Endodermal cell (in vitro differentiated cells): ENCODE measurements at places on chromosomes 5 and 9.
A peak's percentile ranks its signal among the peaks of the same experiment; 100 is the strongest.

GRCh38 chr9:125630436-125630835, 76.6 kb downstream of the MAPKAP1 start:
- no peaks in the 10 kb centered on the region for H3K27me3 ChIP-seq
- no peak overlapping the region for H3K4me3 ChIP-seq
- H3K4me1 ChIP-seq = peaks cover 17% of the 10 kb centered on the region
- no peak overlapping the region for H3K27ac ChIP-seq
- no peak for DNase-seq
- no peaks in the 10 kb centered on the region for H3K36me3 ChIP-seq

DNA sequence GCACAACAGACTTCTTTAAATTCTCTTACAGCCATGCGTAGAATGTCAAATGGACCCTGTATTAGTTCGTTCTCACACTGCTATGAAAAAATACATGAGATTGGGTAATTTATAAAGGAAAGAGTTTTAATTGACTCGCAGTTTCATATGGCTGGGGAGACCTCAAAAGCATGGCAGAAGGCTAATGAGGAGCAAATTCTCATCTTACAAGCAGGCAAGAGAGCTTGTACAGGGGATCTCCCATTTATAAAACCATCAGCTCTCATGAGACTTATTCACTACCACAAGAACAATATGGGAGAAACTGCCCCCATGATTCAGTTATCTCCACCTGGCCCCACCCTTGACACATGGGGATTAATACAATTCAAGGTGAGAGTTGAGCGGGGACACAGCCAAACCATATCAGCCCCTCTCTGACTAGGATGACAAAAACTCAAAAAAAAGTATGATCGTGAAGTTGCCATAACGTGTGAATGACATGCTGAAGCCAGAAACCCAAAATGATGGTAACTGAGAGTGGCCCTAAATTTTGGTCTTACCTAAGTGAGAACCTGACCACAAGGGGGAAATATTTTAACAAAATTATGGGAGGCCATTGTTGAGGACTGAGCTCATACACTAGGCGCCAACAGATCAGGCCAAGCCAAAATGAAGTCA, 17.5 kb upstream of the TEX10 start:
- H3K27ac ChIP-seq = no peak overlapping the region
- no peaks in the 10 kb centered on the region for H3K27me3 ChIP-seq
- no peak for DNase-seq

GRCh38 chr5:151357097-151357496, 9.7 kb upstream of the SLC36A2 start:
- no peaks in the 10 kb centered on the region for H3K36me3 ChIP-seq
- no peaks in the 10 kb centered on the region for H3K27me3 ChIP-seq
- H3K4me3 ChIP-seq = peak overlapping the region; percentile 8
- H3K4me1 ChIP-seq = peaks cover 3% of the 10 kb centered on the region
- H3K27ac ChIP-seq = no peak overlapping the region

GRCh38 chr9:11025775-11026174, 413.0 kb upstream of the PTPRD start:
- H3K4me3 ChIP-seq = no peak overlapping the region
- H3K27ac ChIP-seq = no peak overlapping the region
- no peaks in the 10 kb centered on the region for H3K4me1 ChIP-seq
- no peaks in the 10 kb centered on the region for H3K27me3 ChIP-seq

DNA sequence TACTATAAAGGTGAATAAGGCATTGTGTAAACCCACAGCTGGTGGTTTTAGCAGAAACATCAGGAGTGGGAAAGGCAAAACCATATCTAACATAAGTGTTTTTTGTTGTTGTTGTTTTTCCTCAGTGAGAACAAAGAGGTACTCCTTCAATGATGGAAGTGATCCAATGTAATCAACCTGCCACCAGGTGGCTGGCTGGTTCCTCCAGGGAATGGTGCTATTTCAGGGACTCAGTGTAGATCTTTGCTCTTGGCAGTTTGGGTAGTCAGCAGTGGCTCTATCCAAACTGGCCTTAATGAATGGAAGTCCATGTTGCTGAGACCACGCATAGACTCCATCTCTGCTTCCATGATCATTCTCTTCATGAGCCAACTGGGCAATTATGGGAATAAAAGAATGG, 10.8 kb downstream of the DMRTA1 start:
- DNase-seq = peak; percentile 80
- no peaks in the 10 kb centered on the region for H3K4me1 ChIP-seq
- peaks cover 16% of the 10 kb centered on the region for H3K36me3 ChIP-seq

GRCh38 chr5:180437336-180437735, 56.8 kb upstream of the CNOT6 start:
- no peak overlapping the region for H3K4me3 ChIP-seq
- H3K4me1 ChIP-seq = no peaks in the 10 kb centered on the region
- H3K27me3 ChIP-seq = no peaks in the 10 kb centered on the region
- no peak overlapping the region for H3K27ac ChIP-seq

- no peaks in the 10 kb centered on the region for H3K4me1 ChIP-seq
- no peak for DNase-seq
- H3K27me3 ChIP-seq = peaks cover 9% of the 10 kb centered on the region
- H3K4me3 ChIP-seq = no peak overlapping the region
- peak overlapping the region; percentile 84 for H3K27ac ChIP-seq
- no peaks in the 10 kb centered on the region for H3K36me3 ChIP-seq
These were observed 89.9 kb upstream of the PTCH1 start for GRCh38 chr9:95606489-95607350.

DNA sequence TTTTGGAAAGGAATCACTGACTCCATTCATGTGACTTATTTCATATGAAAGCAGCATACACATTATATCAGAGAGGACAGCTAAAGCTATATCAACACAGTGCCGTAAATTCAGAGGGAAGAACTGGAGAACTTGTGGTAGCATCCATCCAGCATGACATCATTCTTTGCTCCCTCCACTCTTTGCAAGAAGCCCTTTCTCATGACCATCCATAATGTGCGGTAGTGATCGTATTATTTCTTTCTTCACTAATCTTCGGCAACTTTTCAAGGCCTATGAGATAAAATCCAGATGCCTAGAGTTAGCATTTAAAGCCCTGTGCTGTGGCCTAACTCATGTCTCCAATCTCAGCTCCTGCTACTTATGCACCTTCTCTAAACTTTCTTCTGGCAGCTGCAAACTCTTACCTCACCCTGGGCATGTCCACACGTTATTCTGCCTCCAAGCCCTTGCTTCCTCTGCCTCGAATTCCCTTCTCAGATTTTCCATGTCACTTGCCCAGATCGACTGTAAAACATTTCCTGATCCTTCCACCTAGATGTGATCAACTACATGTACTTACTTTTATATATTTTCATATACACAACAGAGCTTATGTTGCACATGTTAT, 307.3 kb upstream of the SGCD start:
- no peaks in the 10 kb centered on the region for H3K27me3 ChIP-seq
- DNase-seq = no peak
- H3K4me1 ChIP-seq = no peaks in the 10 kb centered on the region
- no peak overlapping the region for H3K27ac ChIP-seq

DNA sequence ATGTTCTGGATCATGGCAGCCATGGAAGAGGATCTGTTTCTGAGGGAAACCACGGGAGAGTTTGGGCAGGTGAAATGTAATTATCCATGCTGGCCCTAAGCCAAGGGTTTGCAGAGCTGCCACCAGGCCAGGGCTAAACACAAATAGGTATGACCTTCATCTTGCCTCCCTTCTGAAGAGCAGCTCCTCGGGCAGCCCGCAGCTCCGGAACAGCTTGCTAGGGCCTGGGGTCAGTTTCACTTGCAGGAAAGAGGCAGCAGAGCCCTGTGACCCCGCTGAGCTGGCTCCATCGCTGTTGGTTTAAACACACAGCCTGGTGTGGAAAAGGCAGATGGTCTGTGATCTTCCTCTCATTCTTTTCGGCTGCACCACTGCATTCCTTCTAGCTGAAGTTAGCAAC, 141.4 kb downstream of the TMEM38B start:
- no peak overlapping the region for H3K27ac ChIP-seq
- H3K27me3 ChIP-seq = peaks cover 38% of the 10 kb centered on the region
- H3K4me3 ChIP-seq = no peak overlapping the region
- no peaks in the 10 kb centered on the region for H3K36me3 ChIP-seq
- H3K4me1 ChIP-seq = peaks cover 22% of the 10 kb centered on the region

DNA sequence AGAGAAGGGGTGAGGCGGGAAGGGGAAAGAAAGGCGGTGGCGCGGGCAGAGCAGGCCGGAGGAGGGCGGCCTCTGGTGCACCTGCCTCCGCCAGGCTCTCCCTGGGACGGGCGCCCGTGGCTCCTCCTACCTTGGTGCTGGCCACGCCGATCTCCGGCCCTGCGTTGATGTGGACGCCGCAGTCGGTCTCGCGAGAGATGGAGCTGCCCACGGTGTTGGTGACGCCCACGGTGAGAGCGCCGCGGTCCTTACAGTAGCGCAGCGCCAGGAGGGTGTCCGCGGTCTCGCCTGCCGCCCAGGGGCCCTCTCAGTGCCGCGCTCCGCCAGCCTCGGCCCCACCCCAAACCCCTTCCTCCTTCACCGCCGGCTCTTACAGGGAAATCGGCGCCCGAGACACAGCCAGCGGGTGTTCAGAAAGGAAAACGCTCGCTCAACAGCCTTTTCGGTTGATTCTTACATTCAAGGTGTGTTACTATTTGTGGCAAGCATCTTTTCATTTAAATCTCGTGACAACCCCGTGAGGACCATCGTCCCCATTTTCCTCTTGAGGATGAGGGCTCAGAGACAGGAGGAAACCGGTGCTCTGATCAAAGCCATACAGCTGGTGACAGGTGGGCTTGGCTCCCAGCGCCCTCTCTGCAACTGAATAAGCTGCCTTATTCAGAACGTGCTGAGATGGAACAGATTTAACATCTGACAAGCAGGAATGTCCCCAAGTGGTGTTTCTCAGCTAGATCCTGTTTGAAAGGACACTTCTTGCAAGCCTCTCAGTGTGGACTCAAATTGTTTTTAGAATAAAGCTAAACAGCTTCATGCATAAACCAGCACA, 22.0 kb upstream of the MAPK9 start:
- no peaks in the 10 kb centered on the region for H3K4me1 ChIP-seq
- peaks cover 35% of the 10 kb centered on the region for H3K36me3 ChIP-seq
- H3K27ac ChIP-seq = no peak overlapping the region
- H3K27me3 ChIP-seq = no peaks in the 10 kb centered on the region
- DNase-seq = no peak

DNA sequence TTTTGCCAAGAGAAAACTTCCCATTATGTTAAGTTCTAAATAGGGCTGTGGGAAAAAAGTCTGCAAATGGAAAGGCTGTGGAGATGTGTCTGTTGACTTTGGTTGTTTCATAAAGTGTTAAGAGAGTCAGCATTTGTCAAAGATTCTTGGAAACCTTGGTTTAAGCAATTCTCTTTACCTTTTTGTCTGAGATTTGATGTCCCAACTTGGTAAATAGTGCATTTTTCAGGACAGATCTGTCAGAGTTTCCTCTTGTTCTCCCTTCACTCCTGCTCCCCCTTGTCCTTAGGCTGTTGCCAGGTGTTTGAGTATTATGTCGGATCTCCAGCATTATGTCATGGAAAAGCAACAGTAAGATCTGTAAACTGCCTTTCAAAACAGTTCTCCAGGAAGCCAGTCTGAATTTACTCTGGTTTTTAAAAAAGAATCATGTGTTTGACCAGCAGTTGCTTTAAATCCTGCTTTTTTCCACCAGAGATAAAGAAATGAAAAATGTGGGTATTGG, 79.1 kb upstream of the ADAMTSL1 start:
- H3K27ac ChIP-seq = no peak overlapping the region
- no peaks in the 10 kb centered on the region for H3K36me3 ChIP-seq
- no peak for DNase-seq
- H3K4me1 ChIP-seq = peaks cover 12% of the 10 kb centered on the region
- no peak overlapping the region for H3K4me3 ChIP-seq

DNA sequence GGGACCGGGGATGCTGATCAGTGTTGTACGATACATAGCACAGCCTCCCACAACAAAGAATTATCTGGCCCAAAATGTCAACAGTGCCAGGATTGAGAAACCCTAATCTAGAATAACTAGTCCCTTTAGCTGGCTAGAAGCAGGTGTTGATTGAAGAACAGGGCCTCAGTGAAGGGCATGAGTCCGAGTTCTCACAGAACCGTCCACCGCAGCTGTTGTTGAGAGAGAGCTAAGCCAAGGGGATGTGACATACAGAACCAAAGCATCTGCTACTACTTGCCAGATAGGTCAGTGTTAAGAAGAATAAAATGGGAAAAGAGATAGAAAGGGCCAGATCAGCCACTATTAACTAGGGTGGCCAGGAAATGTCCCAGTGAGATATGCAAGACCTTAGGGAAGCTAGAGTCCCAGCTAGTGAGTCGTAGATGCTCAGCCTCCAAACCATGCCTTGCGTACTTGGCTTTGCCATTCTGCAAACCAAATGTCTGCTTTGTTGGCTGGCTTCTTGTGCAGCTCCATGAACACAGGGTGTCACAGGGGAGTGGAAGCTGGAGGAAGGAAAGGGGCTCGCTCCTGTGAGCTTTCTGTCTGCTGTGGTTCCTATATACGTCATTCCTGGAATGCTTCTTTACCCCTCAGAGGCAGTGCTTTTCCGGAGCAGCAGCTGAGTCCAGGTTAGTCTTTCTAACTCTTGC, 68.9 kb downstream of the FBXO38 start:
- no peak overlapping the region for H3K27ac ChIP-seq
- H3K36me3 ChIP-seq = no peaks in the 10 kb centered on the region
- H3K27me3 ChIP-seq = peaks cover 58% of the 10 kb centered on the region
- no peak overlapping the region for H3K4me3 ChIP-seq
- no peak for DNase-seq

DNA sequence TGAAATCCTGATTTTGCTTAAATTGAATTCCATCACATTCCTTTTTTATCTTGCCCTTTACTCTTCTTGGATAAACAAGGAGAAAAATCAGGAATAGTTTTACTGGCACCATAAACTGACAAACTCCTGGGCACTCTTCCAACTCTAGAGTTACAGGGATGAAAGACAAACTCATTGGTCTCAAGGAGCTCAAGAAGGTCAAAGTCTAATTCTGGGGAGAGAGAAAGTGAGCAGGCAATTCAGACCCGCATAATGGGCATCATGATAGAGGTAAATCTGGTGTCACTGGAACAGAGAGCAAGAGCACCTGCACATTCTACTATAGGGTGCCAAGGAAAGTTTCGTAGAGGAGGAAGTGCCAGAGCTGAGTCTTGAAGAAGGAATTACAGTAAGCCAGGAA, 64.8 kb downstream of the GRIN3A start:
- no peaks in the 10 kb centered on the region for H3K27me3 ChIP-seq
- H3K27ac ChIP-seq = no peak overlapping the region
- no peak overlapping the region for H3K4me3 ChIP-seq
- DNase-seq = no peak

DNA sequence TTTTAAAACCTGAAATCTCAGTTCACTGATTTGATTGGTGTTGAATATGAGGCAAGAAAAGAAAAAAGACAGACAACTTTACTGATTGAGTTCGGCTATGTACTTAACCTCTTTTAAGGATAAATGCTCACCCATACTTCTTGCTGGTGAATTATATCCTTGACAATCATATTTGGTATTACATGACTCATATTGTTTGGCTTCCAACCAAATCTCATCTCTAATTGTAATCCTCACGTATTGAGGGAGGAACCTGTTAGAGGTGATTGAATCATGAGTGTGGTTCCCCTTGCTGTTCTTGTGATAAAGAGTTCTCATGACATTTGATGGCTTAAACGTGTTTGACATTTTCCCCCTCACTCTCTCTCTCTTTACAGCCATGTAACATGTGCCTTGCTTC, 255.6 kb upstream of the IZUMO3 start:
- DNase-seq = no peak
- no peak overlapping the region for H3K27ac ChIP-seq
- H3K27me3 ChIP-seq = no peaks in the 10 kb centered on the region
- no peaks in the 10 kb centered on the region for H3K4me1 ChIP-seq
- H3K4me3 ChIP-seq = no peak overlapping the region
- no peaks in the 10 kb centered on the region for H3K36me3 ChIP-seq

- H3K4me1 ChIP-seq = peaks cover 5% of the 10 kb centered on the region
- no peak overlapping the region for H3K27ac ChIP-seq
These were observed 188.1 kb upstream of the DMRT1 start for GRCh38 chr9:653421-653820.

GRCh38 chr5:112917453-112917995, 4.5 kb downstream of the REEP5 start:
- H3K27ac ChIP-seq = no peak overlapping the region
- peak; percentile 73 for DNase-seq
- H3K36me3 ChIP-seq = peaks cover 48% of the 10 kb centered on the region
- no peak overlapping the region for H3K4me3 ChIP-seq
